Hepatic stellate cell (primary cell): ENCODE measurements at places on chromosomes 11 and 22.

- peak; percentile 92 for DNase-seq
Measured at GRCh38 chr11:47355283-47356128, 3.0 kb upstream of the MYBPC3 start.

- no peak for DNase-seq
Measured at GRCh38 chr11:10379022-10379421, 74.1 kb downstream of the ADM start.

GRCh38 chr22:17916226-17916889, 108.0 kb downstream of the MICAL3 start:
- no peak for DNase-seq

GRCh38 chr22:35739076-35739930, 21.6 kb downstream of the APOL5 start:
- DNase-seq = no peak

GRCh38 chr11:95514416-95515110, 275.0 kb downstream of the FAM76B start:
- DNase-seq = no peak
